ENCODE measurements at places on chromosomes 2 and 18. TPM values are rescaled to one million over a fixed set of nuclear protein-coding genes. Genes with fewer than 3 reads are reported as not detected.
A peak's percentile ranks its signal among the peaks of the same experiment; 100 is the strongest.

Gene RAMP1
- total RNA-seq: 248 TPM

Gene POTEC
- not detected for total RNA-seq

DNA sequence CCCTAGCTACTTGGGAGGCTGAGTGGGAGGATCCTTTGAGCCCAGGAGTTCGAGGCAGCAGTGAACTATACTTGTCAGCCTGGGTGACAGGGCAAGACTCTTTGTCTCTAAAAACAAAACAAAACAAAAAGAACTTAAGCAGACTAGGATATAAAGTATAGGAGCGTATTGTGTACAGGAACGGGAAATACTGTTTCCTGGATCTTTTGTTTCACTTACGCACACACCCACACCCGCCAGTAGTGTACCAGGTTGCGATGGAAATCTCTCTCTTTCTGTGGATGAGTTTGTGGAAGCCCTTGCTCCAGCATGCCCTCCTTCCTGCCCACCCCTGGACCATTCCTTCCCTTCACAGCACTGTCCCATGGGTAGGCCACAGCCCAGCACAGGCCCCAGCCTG, 136.3 kb downstream of the RPIA start:
- H3K27ac ChIP-seq: no peak overlapping the region
- no peaks in the 10 kb centered on the region for H3K4me1 ChIP-seq
- H3K27me3 ChIP-seq: peaks cover 41% of the 10 kb centered on the region
- no peak for DNase-seq

Gene DHRS9
- total RNA-seq: 0.22 TPM

- DNase-seq: peak; percentile 73
- 0 out of 2 replicates have a peak overlapping the region, but pooled peaks have one; percentile 29 for H3K4me3 ChIP-seq
- H3K27me3 ChIP-seq: peaks cover 15% of the 10 kb centered on the region
- no peak overlapping the region for H3K27ac ChIP-seq
Measured at GRCh38 chr2:169221745-169222369, 140.5 kb downstream of the LRP2 start.

Gene ASNSD1
- 48.3 TPM for total RNA-seq

- peaks cover 64% of the 10 kb centered on the region for H3K27me3 ChIP-seq
- DNase-seq: no peak
- H3K27ac ChIP-seq: no peak overlapping the region
- H3K4me3 ChIP-seq: no peak overlapping the region
Measured at GRCh38 chr2:240712121-240712520, 20.5 kb downstream of the AQP12A start.

GRCh38 chr2:119710281-119710680, 31.3 kb downstream of the TMEM177 start:
- H3K4me3 ChIP-seq: no peak overlapping the region
- H3K36me3 ChIP-seq: no peaks in the 10 kb centered on the region
- DNase-seq: no peak

Gene DYNAP
- total RNA-seq: not detected

DNA sequence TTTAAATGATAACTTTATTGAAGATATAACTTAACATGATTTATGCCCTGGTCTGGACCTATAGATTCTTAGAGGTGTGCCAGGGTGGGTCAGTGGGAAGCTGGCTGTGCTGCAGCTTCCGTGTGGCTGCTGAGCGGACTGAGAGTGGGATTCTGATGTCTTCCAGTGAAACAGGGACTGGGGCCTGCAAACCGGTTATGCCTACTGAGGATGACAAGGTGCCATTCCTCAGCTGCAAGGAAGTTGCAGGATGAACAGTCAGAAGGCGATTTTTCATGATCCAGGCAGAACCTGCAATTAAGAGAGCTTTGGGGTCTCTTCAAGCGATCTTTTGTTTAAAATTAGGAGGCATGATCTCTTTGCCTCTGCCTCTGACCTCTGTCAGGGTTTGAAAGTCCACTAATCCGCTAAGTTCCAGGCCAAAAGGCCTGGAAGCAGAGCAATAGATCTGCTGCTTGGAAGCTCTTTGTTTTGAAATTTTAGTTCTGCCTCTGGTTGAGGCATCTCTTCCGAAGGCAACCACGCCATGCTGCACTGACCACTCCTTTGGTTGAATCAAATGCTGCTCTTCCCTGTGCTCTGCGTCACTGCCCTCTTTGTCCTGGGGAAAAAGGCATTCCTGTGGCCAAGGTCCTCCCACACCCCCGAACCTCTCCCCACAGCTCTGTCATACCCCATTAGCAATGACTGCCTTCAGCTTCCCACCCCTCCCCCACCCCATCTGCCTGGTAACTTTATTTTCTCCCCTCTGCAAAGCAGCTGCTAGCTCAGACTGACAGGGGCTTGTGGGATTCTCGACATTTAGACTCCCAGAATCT, 2.0 kb downstream of the TMEM169 start:
- H3K36me3 ChIP-seq: no peaks in the 10 kb centered on the region
- no peaks in the 10 kb centered on the region for H3K27me3 ChIP-seq
- peaks cover 7% of the 10 kb centered on the region for H3K4me1 ChIP-seq
- no peak overlapping the region for H3K4me3 ChIP-seq

GRCh38 chr2:174996622-174997021, 8.6 kb downstream of the CHN1 start:
- DNase-seq: no peak
- no peak overlapping the region for H3K4me3 ChIP-seq
- H3K36me3 ChIP-seq: no peaks in the 10 kb centered on the region

GRCh38 chr18:77108821-77109647, 23.5 kb downstream of the MBP start:
- H3K36me3 ChIP-seq: peaks cover 4% of the 10 kb centered on the region
- H3K4me1 ChIP-seq: peaks cover 5% of the 10 kb centered on the region
- no peaks in the 10 kb centered on the region for H3K27me3 ChIP-seq
- H3K4me3 ChIP-seq: no peak overlapping the region
- H3K27ac ChIP-seq: no peak overlapping the region

GRCh38 chr2:96359310-96359709, 23.7 kb downstream of the NCAPH start:
- no peaks in the 10 kb centered on the region for H3K27me3 ChIP-seq
- H3K36me3 ChIP-seq: peaks cover 66% of the 10 kb centered on the region
- peak; percentile 20 for DNase-seq
- H3K4me1 ChIP-seq: no peaks in the 10 kb centered on the region

GRCh38 chr2:205166745-205167144, 515.6 kb upstream of the NRP2 start:
- H3K4me3 ChIP-seq: no peak overlapping the region
- no peaks in the 10 kb centered on the region for H3K4me1 ChIP-seq
- DNase-seq: no peak
- no peak overlapping the region for H3K27ac ChIP-seq

Gene PLGLB1
- 0.62 TPM for total RNA-seq
